ENCODE measurements at places on chromosomes 7 and 10. TPM values are rescaled to one million over a fixed set of nuclear protein-coding genes. Genes with fewer than 3 reads are reported as not detected.

DNA sequence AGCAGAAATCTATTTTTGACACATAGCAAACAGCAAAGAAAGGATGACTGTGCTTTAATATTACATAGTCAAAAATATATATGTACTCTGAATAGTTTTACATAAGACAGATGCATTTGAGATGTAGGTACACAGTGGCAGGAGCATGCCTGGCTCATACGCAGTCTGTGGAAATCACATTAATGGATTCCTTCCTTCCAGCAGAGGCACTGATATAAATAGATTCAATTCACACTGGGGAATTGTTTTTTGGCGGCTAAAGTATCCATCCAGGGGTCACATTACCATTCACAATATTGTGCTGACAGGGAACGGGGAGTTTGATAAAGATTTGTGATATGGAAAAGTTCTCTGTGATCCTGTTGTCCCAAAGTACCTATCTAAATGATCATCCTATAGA lies 72.5 kb upstream of the AGR3 start:
- no peak for DNase-seq

DNA sequence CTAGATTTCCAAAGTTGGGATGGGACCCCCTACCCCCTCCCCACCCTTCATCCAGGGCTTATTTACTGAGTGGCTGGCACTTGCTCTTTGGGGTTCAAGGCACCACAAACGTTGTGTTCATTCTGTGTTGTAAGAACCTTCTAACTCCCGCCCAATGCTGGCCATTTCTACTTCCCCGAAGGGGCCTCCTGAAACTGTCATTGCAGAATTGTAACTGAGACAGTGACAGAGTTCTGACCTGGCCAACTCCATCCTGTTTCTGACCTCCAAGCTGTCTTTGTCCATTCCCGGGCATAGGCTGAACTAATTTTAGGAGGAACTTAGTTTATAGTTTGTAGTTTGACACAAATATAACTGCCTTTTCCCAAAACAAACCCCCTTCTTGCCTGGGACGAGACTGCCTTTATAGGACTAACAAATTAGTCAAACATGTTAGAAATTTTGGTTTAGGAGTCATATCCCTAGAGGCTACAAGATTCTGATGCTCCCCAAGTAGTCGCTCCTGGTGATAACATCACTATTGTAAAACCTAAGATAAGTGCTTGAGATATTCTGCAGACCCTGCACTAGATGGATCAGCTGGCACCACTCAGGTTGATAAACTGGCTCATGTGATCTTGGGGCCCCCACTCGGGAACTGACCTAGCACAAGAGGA lies 34.8 kb upstream of the ZMIZ2 start:
- no peak for DNase-seq

GRCh38 chr7:5344342-5344741 lies 61.6 kb downstream of the SLC29A4 start:
- DNase-seq = no peak

The PAX4 gene
- polyA plus RNA-seq = not detected

The C7orf33 gene
- not detected for polyA plus RNA-seq

DNA sequence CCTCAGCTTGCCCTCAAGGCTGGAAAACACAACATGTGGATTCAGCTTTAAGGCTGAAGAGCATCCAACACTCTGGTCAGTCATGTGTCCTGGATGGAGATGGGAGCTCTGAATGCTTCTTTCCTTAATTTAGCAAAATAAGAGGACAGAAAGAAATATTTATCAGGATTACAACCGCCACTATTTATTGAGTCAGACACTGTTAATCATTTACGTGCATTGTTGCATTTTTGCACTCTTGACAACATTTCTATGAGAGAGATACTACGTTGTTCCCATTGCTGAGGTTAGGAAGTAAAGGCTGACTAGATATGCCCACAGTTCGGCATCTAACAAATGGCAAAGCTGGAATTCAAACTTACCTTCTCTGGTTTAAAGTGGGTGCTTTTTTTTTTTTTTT lies 101.8 kb upstream of the KMT2C start:
- DNase-seq = no peak

DNA sequence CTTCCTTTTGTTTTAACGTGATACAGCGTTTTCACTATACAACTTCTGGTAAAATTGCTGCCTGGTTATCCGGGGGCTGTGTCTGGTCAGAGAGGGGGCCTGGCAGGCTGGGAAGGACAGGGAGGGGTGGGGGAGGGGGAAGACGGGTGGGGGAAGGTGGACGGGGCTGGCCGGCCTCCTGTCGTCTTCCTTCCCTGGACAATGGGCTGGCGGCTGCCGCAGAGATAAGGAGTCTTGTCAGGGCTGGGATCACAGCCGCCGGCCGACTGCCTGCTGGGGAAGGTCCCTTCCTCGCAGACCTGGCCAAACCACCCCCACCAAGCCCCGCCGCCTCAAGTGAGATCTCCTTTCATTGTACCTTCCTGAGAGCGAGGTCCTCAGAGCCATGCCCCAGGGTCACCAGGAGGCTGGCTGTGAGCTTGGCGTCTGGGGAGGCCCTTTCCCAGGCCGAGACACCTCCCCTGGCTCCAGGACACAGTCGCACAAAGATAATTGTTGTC lies 151.2 kb upstream of the TNRC18 start:
- no peak for DNase-seq

The POT1 gene
- 39.8 TPM for polyA plus RNA-seq

Data from left renal cortex interstitium (tissue), 4 donors.